Natural killer cell (primary cell): ENCODE measurements at places on chromosomes 13 and 19.

DNA sequence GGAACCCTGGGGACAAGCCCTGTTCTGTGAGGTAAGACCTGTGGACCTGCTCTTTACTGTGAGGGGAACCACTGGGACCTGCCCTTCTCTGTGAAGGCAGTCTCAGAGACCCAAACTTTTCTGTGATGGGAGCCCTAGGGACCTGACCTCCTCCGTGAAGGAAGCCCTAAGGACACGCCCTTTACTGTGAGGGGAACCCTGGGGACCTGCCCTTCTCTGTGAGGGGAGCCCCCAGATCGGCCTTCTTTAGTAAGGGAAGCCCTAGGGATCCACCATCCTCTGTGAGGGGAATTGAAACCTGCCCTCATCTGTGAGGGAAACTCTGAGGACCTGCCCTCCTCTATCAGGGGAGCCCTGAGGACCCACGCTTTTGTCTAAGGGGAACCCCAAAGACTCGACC is 343.5 kb downstream of the UQCRFS1 start:
- no peak overlapping the region for H3K27ac ChIP-seq
- no peaks in the 10 kb centered on the region for H3K4me1 ChIP-seq
- no peaks in the 10 kb centered on the region for H3K27me3 ChIP-seq
- DNase-seq = no peak
- no peaks in the 10 kb centered on the region for H3K36me3 ChIP-seq

- no peaks in the 10 kb centered on the region for H3K36me3 ChIP-seq
- DNase-seq = no peak
- no peak overlapping the region for H3K27ac ChIP-seq
Observed at GRCh38 chr13:60211548-60211947, 47.8 kb upstream of the DIAPH3 start.

DNA sequence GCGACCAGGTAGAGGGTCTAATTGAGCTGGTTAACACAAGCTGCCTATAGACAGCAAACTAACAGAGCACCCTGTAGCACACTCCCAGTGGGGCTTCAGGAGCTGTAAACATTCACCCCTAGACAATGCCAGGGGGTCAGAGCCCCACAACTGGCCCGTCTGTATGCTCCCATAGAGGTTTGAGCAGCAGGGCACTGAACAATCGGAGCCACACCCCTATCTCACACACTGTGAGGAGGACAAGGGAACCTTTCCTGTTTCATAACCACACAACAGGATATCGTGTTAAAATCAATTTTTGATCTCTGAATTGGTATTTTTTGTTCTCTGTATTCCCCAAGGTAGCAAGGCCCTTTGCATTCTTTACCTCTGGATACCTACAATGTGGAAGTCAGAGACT is 266.1 kb downstream of the SPRY2 start:
- DNase-seq = no peak
- H3K4me1 ChIP-seq = no peaks in the 10 kb centered on the region
- H3K36me3 ChIP-seq = no peaks in the 10 kb centered on the region
- no peak overlapping the region for H3K4me3 ChIP-seq

DNA sequence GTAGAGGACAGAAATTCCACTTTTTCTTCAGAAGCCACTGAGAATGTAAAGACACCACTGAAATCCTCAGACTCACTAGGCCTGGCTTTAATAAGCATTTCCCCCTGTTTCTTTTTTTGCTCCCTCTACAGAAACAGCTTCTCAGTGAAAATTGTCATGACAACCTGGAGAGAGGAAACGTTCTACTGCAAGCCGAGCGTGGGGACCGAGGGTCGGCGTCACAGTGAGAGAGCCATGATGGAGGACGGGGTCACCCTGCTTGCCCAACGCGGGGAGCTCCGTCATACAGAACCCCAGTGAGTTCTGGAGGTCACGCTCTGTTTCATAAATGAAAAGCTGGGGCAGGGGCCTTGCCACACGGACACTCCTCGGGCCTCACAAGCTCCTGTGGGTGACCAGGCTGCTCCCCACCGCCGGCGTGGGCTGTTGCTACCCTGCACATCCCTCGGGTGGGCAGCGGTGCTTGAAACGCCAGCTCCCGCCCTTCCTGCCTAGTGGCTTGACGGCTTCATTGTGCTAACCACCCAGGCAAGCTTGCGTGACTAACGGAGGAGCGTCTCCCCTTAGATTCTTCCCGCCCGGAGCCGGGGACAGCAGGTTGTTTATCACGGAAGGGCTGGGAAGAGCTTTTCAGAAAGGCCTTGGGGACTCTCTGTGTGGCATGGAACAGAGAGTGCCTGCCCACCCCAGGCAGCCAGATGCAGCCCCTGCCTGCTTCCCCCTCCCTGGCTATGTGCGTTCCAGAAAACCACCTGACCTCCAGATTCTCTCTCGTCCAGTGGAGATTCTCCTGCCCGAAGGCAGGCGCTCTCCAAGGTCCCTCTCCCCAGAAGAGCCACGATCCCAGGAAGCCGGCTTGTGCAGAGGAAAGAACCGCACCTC is 153.6 kb downstream of the KATNAL1 start:
- H3K27ac ChIP-seq = peak overlapping the region; percentile 47
- no peak for DNase-seq
- no peaks in the 10 kb centered on the region for H3K27me3 ChIP-seq
- no peaks in the 10 kb centered on the region for H3K36me3 ChIP-seq

DNA sequence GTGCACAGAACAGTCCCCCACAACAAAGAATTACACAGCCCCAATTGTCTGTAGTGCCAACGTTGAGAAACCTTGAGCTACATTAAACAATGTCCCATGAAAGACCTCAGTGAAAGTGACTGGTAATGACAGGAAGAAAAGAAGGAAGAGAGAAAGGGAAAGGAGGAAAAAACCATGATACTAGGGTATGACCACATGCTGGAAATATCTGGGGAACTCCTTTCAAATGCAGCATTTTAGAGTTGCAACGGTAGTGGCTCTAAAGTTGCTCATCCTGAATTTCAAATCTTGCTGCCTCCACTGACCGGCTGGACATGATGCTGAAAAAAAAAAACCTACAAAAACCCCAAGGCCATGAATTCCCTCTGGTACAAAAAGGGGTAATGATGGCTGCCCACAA is 26.5 kb downstream of the FPR3 start:
- H3K4me3 ChIP-seq = no peak overlapping the region
- DNase-seq = no peak
- no peaks in the 10 kb centered on the region for H3K27me3 ChIP-seq
- H3K27ac ChIP-seq = no peak overlapping the region
- H3K4me1 ChIP-seq = peaks cover 17% of the 10 kb centered on the region
- no peaks in the 10 kb centered on the region for H3K36me3 ChIP-seq

GRCh38 chr13:50955241-50955640 is 45.6 kb downstream of the RNASEH2B start:
- no peaks in the 10 kb centered on the region for H3K4me1 ChIP-seq
- no peaks in the 10 kb centered on the region for H3K27me3 ChIP-seq
- peaks cover 24% of the 10 kb centered on the region for H3K36me3 ChIP-seq
- H3K27ac ChIP-seq = no peak overlapping the region
- H3K4me3 ChIP-seq = no peak overlapping the region

GRCh38 chr13:76271728-76272232 is 614.4 kb downstream of the KCTD12 start:
- no peak overlapping the region for H3K4me3 ChIP-seq
- H3K27me3 ChIP-seq = no peaks in the 10 kb centered on the region
- no peaks in the 10 kb centered on the region for H3K4me1 ChIP-seq
- H3K36me3 ChIP-seq = no peaks in the 10 kb centered on the region
- H3K27ac ChIP-seq = no peak overlapping the region
- DNase-seq = no peak

- H3K4me1 ChIP-seq = no peaks in the 10 kb centered on the region
- H3K4me3 ChIP-seq = no peak overlapping the region
- H3K27ac ChIP-seq = no peak overlapping the region
- no peaks in the 10 kb centered on the region for H3K36me3 ChIP-seq
- DNase-seq = no peak
- peaks cover 7% of the 10 kb centered on the region for H3K27me3 ChIP-seq
Observed at GRCh38 chr13:23919006-23919405, 21.7 kb upstream of the C1QTNF9B start.
